ENCODE measurements at places on chromosomes 16 and 17.

GRCh38 chr17:73343168-73343634, 31.4 kb upstream of the CDC42EP4 start:
- peak; percentile 75 for DNase-seq

DNA sequence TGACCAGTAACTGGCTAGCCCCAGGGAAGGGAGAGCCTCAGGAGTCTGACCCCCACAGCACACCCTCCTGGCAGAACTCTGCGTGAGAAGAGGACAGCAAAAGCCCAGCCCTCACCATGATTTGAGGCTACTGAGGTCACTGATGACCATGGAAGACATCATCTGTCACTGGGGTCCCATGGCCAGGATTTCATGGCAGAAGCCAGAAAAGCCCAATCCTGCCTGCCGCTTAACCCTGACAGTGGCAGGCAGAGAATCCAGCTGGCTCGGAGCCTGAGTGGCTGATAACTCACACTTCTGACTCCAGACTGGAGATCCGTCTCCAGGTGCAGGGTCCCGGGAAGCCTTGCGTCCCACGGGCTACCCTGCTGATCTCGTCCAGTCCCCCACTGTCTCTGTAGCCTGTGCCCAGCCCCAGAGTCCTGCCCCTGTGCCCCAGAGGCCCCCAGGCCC, 17.5 kb downstream of the GRIN2C start:
- no peak for DNase-seq

DNA sequence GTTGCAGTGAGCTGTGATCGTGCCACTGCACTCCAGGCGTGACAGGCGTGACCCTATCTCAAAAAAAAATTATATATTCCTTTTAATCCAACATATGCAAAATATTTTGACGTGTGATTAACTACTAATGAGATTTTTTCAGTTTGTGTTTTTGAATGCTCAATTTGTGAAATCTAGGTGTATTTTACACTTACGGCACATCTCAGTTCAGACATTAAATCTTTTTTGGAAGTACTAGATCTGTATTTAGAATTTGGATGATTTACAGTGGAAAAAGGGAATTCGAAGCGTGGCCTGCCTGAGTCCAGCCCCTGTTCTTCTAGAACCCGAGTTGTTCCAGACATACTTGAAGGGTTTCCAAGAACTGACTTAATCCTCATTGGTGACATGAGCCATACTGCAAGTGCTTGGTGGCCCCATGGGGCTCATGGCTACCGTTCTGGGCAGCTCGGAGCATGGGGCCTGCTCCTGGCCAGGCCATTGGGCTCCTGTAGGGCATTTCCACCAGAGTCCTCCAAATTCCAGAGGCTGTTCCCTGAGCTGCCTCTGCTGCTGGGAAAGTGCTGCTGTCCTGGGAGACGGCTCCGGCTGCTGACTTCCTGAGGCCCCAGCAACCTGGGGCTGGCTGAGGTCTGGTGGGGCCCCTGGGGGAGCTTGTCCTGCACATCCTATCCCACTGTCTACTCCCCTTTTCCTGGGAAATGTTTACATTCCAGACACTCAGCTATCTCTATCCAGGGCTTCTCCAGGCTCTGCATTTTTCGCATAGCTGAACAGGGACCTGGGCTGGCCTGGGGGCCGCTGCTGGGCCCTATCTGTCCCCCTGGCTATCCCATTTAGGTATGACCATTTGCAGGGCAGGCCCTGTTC, 27.2 kb downstream of the LLGL2 start:
- DNase-seq, result no peak

DNA sequence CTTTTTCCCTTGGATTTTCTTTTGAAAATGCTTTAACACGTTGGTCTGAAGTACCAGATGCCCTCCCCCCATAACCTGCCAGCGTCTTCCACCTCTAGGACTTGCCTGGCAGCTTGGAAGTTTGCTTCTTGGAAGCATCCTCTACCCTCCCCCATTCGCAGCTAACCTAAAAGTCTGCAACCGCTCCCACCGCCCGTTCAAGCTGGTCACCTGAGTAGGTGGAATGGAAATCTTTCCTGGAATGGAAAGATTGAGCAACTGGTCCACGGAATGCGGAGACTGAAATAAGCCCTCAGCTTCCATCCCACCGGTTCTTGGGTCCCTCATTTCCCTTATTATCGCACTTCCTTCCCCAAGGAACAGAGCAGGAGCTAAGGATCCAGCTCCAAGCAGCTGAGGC, 31.4 kb downstream of the HS3ST3B1 start:
- DNase-seq, result no peak

GRCh38 chr17:7266784-7267183, 4.5 kb upstream of the CLDN7 start:
- no peak for DNase-seq

DNA sequence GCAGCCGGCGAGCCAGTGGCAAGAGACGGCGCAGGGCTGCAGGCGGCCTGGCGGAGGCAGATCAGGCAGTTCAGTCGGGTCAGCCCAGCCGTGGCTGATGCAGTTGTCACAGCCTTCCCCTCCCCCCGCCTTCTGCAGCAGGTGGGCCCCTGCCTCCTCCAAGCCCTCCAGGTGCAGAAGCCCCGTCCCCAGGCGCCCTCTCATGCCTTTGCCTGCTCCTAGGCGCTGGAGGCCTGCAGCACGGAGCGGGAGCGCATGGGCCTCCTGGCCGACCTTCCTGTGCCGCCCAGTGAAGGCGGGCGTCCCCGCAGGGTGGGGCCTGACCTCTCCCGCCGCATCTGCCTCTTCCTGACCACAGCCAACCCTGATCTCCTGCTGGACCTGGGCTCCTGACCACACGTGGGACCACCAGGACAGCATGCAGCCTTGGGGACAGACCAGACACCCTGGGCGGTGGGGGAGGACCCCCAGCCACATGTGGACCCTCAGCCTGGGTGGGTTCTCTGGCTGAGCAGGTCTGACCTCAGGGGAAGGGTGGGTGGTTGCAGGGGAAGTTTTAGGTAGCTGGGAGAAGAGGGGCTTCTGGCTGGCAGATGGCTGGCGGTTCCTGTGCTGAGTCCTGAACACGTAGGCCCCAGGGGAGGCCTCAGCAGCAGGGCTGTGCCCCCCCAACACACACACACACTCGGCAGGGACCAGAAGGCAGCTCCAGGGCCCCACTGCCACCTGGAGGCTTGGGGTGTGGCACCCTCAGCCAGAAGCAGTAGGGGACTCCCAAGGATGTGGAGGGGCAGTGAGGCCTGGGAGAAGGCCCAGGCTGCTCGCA, 3.1 kb upstream of the MRPS34 start:
- no peak for DNase-seq

DNA sequence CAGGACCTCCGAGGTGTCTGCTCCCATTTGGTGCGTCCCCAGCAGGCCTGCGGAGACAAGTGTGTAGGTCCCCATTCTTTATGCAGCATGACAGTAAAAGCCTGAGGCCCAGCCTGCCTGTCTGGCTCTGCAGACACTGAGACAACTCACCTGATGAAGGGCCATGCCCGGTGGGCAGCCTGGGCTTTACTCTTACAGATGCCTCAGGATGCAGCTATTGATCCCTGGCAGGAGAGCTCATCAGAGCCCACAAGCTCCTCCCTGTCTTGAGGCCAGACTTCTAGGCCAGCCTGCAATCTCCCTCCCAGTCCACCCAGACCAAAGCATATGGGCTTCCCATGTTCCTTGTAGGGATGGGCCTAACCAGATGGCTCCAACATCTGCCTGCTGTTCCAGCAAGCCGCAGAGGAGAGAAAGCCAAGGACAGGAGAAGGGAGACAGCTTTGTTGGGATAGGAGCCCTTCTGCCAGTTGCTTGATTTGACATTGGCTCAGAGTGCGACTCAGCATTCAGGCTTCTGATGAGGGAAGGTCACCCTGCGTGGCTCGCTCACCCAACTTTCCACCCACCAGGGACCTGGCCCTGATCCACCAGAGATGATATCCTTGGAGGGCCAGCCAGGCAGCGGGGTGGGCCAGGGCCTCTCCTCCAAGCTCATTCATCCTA, 87.5 kb downstream of the SOCS1 start:
- DNase-seq, result no peak

DNA sequence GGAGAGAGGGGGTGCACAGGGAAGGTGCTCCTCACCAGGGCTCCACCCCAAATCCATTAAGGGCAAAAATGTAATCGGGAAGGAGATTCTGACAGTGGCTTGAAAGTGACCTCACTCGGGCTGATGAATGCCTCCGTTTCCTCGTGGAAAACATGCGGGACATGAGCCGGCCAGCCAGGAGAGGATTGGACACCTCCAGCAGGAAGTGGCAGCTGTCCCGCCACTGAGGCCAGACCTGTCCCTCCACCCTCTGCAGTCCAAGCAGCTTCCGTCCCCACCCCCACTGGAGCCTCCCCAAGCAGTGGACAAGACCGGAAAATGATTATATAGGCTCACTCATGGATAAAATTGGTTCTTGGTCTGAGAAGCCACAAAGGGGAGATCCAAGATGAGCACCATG, 82.1 kb upstream of the CCL1 start:
- no peak for DNase-seq

- no peak for DNase-seq
These were observed 2.0 kb upstream of the CCL11 start for GRCh38 chr17:34283571-34283970.

DNA sequence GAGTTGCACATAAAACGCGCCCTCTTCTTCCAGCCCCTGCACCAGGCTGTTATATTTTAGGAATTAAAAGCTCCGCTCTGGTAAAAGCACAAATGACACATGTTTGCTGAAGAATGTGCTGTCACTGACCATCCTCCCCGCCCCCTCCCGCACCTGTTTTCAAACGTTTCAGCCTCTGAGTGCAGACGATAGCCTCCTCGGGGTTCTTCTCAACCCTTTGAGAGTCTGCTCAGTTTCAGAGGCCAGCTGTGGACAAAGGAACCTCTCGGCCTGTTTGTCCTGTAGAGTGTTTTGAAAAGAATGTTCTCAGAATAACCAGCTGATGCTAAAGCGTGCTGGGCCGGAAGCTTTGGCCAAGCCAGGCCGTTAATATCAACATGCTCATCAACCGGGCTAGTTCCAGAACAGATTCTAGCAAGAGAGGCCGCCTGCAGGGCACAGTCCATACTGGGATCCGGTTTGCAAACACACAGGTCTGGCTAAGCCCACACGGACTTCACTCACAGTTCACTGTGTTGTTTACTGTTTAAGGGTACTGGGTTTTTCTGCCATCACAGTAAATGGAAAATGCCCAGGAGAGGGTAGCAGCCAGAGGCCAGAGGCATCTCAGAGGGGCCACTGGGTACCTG, 6.4 kb upstream of the CACNG4 start:
- no peak for DNase-seq

GRCh38 chr17:70028978-70029767, 45.9 kb upstream of the KCNJ16 start:
- no peak for DNase-seq

- DNase-seq, result no peak
These were observed 89.9 kb downstream of the TBC1D16 start for GRCh38 chr17:79945591-79946255.

DNA sequence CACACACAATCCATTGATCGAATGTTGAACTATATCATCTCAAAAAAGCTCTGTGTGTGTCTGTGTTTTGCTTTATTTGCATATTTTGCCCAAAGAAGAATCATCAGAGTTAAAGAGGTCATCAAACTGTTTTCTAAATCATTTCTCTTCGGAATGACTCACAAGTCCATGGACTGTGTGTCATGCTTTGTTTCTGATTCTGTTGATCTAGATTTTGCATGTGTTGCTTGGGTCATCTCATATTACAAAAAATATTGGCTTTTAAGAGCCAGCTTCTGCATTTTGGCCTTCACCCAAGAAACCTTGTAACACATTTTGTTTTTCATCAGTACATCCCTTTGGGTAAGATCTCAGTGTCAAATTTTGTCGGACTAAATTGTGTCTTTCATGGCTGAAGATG, 471.2 kb upstream of the HSBP1 start:
- no peak for DNase-seq

GRCh38 chr17:61783556-61784304, 79.6 kb downstream of the BRIP1 start:
- DNase-seq, result no peak

DNA sequence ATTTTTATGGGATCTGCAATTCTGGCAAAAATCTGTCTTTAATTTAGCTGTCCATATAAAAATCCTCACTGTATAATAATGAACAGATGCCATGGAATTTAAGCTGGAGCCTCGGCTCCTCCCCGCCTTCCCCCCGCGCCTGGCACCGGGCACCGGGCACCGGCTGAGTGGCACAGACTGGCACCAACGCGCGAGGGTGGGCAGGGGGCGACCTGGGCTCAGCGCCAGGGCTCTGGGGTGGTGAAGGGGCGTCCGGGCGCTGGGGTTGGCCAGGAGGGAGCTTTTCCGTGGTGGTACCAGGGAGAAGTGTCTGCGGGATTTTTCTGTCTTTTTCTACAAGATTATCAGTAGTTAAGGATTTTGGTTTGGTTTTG, 9.1 kb downstream of the NEUROD2 start:
- DNase-seq, result no peak

GRCh38 chr16:4498546-4499195, 22.5 kb downstream of the HMOX2 start:
- no peak for DNase-seq

- no peak for DNase-seq
These were observed 3.3 kb downstream of the HOXB1 start for GRCh38 chr17:48527547-48527932.

DNA sequence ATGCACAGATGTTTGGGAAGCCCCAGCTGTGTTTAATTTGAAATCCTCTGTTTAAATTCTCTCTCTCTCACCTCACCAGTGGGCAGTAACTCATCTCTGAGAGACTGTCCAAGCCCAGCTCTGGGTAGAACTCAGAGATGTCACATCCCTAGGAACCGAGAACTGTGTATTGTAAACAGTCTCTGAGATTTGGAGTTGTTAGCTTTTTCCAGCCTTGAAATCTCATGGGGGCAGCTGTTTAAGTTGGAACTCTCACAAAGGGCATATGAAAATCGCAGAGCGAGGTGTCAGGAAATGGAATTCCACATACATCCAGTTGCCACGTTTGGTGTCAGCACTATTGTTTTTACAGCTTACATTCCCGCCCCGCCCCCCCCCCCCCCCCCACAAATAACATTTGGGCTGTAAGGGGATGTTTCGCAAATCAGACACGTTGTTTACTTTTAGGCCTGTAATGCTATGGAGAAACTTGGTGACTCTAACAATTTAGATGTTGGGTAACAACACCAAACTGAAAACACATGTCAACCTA, 34.3 kb downstream of the VPS35L start:
- no peak for DNase-seq

DNA sequence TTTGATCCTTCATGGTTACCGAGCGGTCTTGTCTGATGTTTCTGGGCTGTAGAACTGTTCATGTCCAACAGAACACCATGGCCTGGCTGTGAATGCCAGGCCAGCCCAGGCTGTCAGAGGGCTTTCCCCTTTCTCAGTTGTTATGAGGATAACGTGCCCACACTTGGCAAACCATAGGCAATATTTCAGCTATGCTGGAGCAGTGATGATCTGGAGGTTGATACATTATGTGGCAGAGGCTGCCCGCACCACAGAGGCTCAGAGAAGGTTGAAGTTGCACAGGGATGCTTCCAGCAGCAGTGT, 92.9 kb downstream of the C16orf78 start:
- peak; percentile 19 for DNase-seq

All from H1 (cell line).